ENCODE measurements at places on chromosomes 4 and X.

DNA sequence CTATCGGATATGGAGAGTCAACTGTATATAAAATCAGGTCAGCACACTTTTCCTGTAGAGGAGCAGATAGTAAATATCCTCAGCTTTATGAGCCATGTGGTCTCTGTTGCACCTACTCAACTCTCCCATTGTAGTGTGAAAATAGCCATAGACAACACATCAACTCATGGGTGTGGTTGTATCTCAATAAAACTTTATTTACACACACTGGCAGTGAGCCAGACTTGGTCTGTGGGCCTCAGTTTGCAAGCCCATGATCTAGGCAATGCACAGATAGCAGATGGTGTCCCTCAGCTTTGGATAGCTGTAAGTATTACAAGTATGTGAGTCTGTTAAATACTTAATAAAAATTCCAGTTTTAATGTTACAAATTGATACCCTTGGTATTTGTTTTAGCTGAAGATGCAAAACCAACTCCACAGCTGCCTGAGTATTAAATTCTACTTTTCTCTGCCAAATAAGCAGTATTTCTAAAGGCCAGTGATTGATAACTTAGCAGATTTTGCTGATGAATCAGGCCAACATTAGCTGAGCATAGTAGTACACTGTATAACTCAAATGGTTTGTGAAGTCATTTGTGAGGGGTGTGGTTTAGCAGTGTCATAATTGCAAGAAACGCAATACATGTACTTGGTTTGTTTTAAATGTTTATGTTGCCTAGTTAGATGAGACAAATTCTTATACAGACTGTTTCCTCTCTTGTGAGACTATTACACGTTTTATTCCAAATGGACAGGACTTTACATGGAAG is 87.3 kb downstream of the GPR143 start:
- no peak for DNase-seq

DNA sequence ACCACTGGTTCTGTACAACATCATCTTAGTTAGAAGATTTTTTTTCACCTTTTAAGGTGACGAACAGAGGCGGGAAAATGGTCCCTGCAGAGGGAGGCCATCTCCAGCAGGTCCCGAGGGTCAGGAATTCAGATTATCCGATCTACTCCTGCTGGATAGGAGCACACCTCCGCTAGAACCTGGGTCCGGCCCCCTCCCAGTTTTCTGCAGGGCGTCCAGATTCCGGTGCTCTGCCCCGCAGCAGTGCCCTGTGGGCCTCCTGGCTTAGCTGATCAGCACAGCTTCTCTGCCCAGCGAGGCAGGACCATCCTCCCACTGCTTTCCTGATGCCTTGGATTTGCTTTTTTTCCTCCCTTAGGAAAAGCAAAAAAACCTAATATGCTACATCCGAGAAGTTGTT is 2.3 kb downstream of the TBL1X start:
- no peak for DNase-seq

GRCh38 chr4:136369073-136369472 is 1163.2 kb downstream of the PCDH18 start:
- no peak for DNase-seq

DNA sequence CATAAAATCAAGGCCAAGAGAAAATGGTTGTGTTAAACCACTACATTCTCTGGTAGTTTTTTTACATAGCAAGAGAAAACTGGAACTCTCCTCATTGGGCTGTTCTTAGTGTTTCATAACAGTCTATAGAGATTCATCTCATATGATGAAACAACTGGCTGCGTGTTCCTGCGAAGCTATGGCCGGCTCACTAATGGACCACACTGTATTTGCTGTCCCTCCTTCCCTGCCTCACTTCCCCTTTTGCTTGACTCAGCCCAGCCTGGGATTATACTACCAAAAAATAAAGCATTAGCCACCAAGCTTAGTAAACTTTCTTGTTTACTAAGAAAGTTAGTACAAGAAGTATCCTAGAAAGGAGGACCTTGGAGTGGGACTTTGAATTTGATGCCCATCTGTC is 31.6 kb upstream of the LSM6 start:
- no peak for DNase-seq

- no peak for DNase-seq
These were observed 61.5 kb downstream of the EDNRA start for GRCh38 chr4:147542229-147542990.

GRCh38 chr4:72312032-72312650 is 256.9 kb downstream of the ADAMTS3 start:
- peak; percentile 84 for DNase-seq

- DNase-seq, result peak; percentile 43
These were observed 999.0 kb upstream of the ADGRL3 start for GRCh38 chr4:60201052-60201673.

DNA sequence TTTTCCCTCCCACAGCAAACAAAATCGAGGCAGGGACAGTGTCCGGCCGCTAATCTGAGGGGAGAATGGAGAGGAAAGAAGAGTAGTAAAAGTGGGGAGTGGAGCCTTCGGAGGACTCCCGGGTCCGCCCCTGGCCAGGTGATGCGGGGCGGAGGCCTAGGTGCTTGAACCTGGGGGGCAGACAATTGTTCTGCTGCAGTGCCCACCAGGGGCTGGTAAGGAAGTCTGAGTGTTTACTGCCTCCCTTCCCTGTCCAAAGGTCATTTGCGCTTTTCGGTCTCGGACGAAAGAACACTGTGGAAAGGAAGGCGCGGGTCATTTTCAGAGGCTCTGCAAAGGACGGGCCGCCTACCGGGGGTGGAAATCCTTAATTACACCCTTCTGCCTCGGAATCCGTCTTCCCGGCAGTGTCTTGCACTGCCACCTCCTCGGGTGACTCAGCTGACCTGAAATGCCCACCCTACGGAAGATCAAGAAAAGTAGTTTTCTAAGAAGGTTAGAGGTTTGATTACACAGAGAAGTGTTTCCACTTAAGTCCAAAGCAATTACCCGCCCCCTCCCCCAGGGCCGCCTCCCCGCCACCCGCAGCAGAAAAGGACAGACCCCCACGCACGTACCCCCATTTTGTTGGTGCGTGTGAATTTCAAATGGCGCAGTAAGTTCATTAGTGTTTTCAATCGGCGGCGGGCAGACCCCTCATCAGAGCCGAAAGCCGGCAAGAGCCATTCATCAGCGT is 99.9 kb upstream of the TENM3 start:
- DNase-seq, result no peak

GRCh38 chr4:127015667-127016117 is 617.1 kb upstream of the INTU start:
- no peak for DNase-seq

GRCh38 chrX:153820601-153821000 is 9.7 kb downstream of the PDZD4 start:
- DNase-seq, result no peak

DNA sequence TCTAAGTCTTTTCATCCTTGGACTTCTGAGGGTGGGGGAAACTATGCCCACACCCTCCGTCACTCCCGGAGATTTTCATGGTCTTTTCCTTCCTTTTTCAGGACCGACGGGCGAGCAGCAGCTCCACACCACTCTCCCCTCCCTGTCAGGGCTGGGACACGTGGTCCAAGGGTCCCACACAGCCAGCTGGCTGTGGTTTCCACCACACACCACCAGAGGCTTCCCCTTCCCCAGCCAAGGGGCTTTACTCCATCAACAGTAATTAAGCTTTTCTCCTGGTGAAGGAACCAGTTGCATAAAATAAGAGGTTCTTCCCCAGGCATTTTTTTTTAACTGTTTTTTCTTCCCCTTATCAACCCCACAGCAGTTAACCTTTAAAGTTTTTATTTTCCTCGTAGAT is 453.9 kb downstream of the GPAT3 start:
- no peak for DNase-seq

DNA sequence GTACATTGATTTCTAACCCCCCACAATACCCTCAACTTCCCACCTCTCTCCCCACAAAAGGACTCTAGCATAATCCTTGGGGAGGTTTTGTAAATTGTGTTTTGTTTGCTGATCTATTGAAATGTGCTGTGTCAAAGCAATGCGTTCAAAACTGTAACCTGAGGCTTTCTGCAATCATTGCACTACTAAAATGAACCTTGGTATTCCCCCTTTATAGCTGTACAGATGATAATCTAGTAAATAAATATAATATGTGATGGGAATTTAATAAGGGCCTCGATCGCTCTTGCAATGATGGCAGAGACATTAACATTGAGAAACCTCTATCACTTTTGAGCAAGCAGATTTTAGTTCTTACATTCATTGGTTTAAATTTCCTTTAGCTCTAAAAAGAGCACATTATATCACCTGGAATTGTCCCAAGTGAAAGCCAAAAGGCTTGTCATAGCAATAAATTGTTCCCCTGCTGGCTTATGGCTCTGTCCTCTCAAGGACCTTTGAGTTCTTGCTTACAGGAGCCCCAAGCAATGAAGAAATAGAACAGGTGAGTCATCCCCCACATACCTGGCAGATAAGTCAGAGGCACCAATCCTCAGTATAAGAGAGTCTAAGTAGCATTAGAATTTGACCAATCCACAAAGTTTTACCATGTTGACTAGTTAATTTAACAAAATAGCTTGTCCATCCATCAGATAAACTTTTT is 18.4 kb upstream of the ACE2 start:
- DNase-seq, result no peak

DNA sequence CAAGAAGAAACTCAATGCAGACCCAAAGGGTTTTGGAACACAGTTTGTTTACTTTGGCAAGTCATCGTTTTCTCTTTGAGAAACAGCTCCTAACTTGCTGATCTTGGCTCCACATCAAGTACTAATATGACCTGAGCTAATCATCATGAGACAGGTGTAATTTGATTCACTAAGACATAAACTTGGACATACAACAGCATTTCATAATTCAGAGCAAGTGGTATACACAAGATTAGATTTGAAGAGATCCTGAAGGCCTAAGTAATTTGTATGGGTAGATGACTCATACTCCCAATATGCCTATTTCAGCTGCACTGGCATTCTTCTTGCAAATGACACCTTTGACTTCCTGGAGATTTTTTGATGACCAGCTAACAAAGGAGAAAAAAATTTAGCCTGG is 1521.7 kb downstream of the RPA4 start:
- no peak for DNase-seq

DNA sequence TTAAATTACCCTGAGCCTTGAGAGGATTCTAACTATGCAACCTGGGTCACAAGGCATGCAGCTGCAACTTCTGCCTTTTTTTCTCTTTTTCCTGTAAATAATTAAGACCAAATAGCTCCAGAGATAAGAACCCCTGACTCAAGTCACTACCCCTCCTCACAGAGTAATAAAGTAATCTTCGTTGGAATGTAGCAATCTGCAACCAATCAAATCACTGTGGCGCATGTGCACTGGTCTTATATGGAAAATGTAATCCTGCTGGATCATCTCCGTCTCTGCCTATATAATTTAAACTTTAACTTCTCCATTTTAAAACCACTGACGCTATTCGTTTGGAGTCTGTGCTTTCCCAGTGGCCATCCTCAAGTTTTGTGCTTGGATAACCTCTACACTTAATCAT is 6.1 kb upstream of the EFHC2 start:
- DNase-seq, result no peak

DNA sequence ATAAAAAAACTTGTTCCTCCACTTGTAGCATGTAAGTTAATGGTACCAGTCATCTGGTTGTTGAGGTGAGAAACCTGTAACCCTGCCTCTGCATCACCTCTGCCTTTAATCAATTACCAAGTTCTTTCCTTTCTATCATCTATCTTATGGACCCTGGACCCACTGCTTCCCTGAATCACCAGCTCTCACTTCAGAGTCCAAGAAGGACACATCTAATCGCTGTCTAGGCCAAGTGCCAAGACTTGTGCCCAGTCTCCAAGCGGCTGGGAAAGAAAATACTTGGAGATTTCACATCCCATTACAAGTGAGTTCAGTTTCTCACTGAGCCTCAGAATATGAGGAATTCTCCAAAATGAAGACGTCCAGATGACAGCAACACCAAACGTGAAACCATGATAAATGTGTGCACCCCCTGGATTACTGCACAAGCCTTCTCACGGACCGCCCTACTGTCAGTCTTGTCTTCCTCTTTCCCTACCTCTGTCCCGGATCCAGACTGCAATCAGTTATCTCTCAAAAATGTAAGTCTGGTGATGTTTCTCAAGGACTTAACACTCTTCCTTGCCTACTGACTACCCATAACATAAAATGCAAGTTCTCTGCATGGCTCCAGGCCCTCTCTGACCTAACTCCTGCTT is 10.4 kb downstream of the PALLD start:
- DNase-seq, result no peak

DNA sequence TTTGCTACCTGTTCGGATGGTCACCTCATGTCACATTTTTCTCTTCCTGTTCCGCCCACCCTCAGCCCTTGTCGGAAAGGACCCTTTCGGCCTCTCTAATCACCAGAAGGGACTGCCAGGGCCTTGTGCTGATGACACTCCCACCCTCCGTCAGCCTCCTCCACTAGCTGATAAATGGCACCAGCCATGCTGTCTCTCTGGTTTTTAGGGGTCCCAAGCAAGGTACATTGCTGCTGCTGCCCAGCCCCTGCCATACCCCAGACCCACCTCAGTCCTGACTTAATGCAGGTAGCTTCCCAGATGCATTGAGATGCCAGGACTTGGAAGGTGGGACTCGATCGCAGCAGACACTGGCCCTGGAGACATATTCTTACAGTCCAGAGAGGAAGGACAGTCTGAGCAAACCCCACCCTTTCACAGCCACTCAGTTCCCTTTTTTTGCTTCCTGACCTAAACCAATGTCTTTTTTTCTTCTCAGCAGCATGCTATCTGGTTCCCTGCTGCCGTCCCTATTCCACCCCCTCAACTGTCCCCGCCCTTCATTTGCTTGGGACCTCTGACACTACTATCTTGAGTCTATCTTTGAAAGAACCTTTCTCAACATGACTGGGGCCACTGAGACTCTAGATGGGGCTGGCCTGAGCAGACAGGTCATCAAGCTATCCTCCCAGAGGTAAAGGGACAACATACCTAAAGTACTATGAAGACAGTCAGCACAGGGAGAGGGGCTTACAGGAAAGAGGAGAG is at the start of gene BTK:
Gene BTK (minus strand): TSS at position 397 of the 747 bp plus-strand sequence. CDS start 10,907 bp downstream, outside the sequence.
- no peak for DNase-seq

- no peak for DNase-seq
These were observed 3.0 kb downstream of the ANK2 start for GRCh38 chr4:113052379-113052951.

GRCh38 chr4:92387459-92388069 is 83.8 kb downstream of the GRID2 start:
- DNase-seq, result no peak
